ENCODE measurements at places on chromosomes 3 and 15.
A peak's percentile ranks its signal among the peaks of the same experiment; 100 is the strongest.

DNA sequence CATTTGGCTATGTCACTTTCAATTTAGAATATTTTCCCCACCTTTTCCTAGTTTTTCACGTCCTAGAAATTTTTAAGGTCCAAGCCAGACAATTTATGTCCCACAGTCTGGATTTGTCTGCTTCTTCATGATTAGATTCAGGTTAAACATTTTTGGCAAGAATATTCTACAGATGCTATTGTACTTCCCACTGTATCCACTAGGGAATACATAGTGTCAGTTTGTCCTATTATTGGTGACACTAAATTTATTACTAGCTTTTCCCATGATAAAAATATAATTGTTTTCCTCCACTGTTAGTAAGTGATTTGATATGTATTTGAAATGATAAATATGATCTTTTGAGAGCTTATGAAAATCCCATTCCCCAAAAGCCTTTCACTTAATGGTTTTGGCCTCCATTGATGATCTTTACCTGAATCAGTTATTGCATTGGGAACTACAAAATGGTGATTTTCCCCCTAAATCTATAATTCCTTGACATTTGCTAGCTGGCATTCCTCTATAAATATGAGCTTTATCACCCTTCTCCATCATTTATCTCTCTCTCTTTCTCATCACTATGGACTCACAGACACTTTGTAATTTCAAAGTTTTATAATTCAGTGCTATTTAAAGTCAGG is 8.3 kb downstream of the ARL14 start:
- H3K27me3 ChIP-seq = no peaks in the 10 kb centered on the region
- H3K4me3 ChIP-seq = no peak overlapping the region
- H3K27ac ChIP-seq = no peak overlapping the region
- no peaks in the 10 kb centered on the region for H3K36me3 ChIP-seq
- H3K4me1 ChIP-seq = no peaks in the 10 kb centered on the region
- DNase-seq = no peak

GRCh38 chr3:60114191-60114590 is 1064.4 kb upstream of the CFAP20DC start:
- no peaks in the 10 kb centered on the region for H3K27me3 ChIP-seq
- H3K4me1 ChIP-seq = no peaks in the 10 kb centered on the region
- H3K4me3 ChIP-seq = no peak overlapping the region
- H3K27ac ChIP-seq = no peak overlapping the region

DNA sequence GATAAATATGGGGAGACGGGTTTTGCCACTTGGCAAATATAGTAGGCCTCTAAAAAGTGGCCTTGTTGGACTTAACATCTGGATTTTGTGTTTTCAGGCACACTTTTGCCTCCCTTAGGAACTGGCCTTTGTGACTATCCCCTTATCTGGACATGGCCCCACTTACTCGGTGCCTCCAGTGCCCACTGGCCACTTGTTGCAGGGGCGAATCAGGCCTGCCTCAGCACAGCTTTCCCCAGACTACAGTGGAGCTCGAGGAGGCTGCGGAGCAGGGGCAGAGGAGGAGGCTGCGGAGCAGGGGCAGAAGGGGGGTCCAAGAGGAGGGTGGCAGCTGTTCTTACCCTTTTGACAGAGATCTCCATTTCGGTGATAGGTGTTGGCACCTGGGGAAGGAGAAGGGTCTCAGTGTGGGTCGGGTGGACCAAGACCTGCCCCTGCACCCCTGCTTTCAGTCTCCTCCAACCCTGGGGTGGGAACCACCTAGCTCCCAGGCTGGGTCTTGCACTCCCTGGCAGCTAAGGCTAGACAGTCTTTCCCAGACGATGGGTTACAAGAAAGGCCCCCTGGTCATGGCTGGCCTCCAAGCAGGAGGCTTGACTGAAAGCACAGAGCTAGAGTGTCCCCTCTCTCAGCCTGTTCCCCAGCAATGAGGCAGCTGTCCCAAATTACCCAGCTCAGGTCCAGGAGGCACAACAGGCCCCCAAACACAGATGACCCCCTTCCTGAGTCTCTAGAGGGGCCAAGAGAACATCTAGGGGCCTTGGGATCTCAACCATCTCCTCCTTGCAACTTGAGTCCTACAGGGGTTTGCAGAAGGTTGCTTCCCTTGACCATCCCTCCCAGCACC is 6.1 kb downstream of the SEMA3G start:
- H3K36me3 ChIP-seq = no peaks in the 10 kb centered on the region
- no peak overlapping the region for H3K27ac ChIP-seq
- H3K27me3 ChIP-seq = no peaks in the 10 kb centered on the region

DNA sequence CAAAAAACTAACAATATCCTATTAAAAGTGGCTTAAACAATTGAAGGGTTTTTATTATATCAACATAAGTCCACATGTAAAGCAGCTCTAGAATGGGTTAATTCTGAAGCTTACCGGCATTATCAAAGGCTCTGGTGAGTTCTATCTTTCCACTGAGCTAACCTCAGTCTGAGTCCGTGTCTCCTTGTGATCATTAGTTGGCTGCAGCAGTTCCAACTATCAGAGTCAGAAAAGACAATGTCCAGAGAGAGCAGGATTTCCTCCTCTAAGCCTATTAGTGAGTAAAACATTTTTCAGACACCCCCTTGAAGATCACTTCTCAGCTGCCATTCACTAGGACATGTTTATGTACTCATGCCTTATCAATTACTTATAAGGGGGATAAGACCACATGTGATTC is 49.9 kb downstream of the DHX36 start:
- H3K4me3 ChIP-seq = no peak overlapping the region
- no peak overlapping the region for H3K27ac ChIP-seq
- no peaks in the 10 kb centered on the region for H3K27me3 ChIP-seq
- no peak for DNase-seq
- no peaks in the 10 kb centered on the region for H3K4me1 ChIP-seq

DNA sequence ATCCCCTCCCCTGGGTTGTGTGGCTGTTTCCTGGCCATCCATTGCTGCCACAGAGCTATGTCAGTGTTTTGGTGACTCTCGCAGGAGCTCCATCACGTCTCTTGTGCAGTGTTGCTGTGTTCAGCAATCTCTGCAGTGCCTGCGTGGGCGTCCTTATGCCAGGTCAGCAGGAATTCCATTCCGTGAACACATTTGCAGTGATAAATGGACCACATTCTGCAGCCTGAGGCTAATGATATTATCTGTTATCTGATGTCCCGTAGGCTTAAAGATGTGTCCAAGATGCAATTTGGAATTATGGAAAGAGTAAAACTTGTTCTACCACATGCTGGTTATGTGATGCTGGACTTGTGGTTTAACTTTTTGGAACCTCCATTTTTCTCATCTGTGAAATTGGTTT is 25.5 kb upstream of the COL6A6 start:
- no peak overlapping the region for H3K4me3 ChIP-seq
- H3K27me3 ChIP-seq = no peaks in the 10 kb centered on the region
- no peak overlapping the region for H3K27ac ChIP-seq
- H3K4me1 ChIP-seq = no peaks in the 10 kb centered on the region
- DNase-seq = no peak

DNA sequence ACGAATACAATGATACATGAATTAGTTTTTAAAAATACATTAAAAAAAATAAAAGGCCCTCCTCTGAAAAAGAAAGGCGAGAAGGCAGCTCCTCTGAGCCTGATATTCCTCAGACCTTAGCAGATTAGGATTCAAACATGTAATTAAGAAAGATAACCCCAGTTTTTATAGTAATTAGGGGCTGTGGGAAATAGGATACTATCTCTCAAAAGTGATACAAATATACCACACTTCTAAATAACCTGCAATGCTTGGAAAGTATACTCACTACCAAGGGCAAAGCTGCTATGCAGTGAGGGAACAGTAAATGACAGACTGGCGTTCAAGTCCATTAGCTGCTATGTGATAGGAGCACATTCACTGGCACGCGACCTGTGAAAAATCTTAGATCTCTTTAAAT is 445.1 kb downstream of the FOXP1 start:
- H3K27me3 ChIP-seq = no peaks in the 10 kb centered on the region
- peaks cover 10% of the 10 kb centered on the region for H3K36me3 ChIP-seq
- H3K4me3 ChIP-seq = no peak overlapping the region
- peaks cover 28% of the 10 kb centered on the region for H3K4me1 ChIP-seq
- DNase-seq = no peak
- no peak overlapping the region for H3K27ac ChIP-seq

GRCh38 chr15:66149871-66150270 is 103.7 kb downstream of the MEGF11 start:
- no peak overlapping the region for H3K4me3 ChIP-seq
- no peak for DNase-seq
- H3K4me1 ChIP-seq = no peaks in the 10 kb centered on the region
- H3K27me3 ChIP-seq = peaks cover 6% of the 10 kb centered on the region
- no peak overlapping the region for H3K27ac ChIP-seq

DNA sequence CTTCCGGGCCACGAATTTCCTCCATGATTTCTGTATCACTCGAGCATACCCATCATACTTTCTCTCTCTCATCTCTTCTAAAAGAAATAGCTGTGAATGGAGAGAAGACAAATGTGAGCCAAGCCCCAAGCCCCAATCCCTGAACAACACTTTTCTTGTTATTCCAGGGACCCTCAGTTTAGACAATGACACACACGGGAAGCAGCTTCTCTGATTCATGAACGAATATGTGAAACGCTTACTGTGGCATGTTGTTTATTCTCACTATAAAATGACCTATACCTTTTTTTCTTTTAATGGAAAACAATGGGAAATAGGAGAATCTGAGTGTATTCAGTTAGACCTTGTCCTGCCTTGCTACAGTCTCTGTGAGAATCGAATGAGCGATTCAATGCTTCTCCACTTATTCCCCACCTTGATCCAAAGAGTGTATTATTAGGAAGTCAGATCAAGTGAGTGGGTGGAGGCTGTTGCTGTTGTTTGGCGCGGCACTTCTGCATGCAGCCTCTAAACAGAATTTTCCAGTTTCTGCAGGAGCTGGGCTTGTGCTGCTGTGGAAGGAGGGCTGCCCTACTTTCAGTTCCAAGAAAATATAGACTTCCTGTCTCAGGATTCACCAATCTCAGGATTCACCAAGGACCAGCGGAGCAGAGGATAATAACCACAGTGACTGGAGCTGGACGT is 32.4 kb upstream of the LDHAL6B start:
- H3K27me3 ChIP-seq = peaks cover 11% of the 10 kb centered on the region
- peaks cover 1% of the 10 kb centered on the region for H3K36me3 ChIP-seq
- no peak for DNase-seq

DNA sequence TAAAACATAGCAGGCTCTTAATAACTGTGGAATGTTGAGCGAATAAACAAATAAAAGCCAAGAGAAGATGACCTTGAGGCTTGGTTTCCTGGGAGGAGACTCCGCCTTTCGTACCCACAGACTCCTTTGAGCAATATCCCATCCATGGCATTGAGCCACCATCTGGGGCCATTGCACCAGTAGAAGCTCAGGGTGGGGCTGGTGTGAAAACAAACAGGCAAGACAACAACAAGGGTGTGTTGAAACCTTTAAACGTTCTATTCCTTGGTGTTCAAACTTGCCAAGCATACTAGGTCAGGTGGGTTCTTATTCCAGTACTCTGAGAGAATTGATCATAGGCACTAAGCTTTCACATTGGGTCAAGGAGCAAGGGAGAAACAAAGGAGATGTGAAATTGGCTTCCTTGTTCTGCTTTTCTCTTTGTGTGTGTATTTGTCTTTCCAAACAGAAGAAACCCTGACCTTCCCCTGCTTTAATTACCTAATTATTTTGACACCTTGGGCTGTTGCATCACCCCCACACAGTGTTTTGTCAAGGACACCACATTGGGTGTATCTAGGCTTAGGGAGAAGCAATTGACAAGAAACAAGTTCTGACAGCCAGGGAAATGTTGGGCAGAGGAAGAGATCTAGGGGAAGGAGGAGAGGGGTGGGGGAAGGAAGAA is 105.1 kb upstream of the BCL6 start:
- H3K27me3 ChIP-seq = no peaks in the 10 kb centered on the region
- DNase-seq = no peak
- H3K36me3 ChIP-seq = peaks cover 18% of the 10 kb centered on the region
- H3K27ac ChIP-seq = no peak overlapping the region
- H3K4me1 ChIP-seq = peaks cover 8% of the 10 kb centered on the region
- H3K4me3 ChIP-seq = no peak overlapping the region

- H3K4me1 ChIP-seq = peaks cover 42% of the 10 kb centered on the region
- DNase-seq = no peak
- no peaks in the 10 kb centered on the region for H3K27me3 ChIP-seq
- no peak overlapping the region for H3K27ac ChIP-seq
- H3K36me3 ChIP-seq = peaks cover 37% of the 10 kb centered on the region
These were observed 93.0 kb downstream of the AAGAB start for GRCh38 chr15:67161412-67161811.

DNA sequence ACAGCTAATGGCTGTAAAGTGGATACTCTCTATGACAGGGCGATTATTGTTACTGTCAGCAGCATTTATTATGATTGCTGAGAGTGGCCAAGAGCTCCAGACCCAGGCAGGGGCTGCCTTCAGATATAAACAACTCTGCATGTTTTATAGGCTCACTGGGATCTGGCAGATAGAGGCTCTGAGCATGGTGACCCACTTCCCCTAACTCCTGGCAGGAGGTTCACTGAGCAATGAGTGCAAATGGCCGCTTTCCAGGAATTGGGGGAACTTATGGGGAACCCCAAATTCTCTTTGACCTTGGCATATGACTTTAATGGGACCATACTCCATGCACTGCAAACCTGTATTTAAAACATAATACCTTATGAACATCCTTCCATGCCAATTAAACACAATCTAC is 59.0 kb downstream of the SCN5A start:
- DNase-seq = peak; percentile 0
- H3K27me3 ChIP-seq = peaks cover 17% of the 10 kb centered on the region
- no peaks in the 10 kb centered on the region for H3K4me1 ChIP-seq
- no peak overlapping the region for H3K4me3 ChIP-seq
- H3K27ac ChIP-seq = no peak overlapping the region

DNA sequence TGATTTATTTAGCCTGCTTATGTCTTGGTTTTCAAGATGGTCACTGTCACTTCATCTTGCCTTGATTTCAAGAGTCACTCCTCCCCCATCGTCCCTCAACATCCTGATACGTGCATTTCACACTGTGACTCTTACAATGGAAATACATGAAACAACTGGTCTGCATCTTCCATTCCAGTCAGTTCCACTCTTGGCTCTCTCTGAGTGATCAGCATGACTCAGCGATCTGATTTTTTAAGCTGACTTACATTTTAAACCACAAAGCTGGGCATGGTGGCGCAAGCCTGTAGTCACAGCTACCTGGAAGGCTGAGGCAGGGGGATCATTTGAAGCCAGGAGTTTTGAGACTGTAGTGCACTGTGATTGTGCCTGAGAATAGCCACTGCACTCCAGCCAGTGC is 271.2 kb upstream of the ROPN1 start:
- peaks cover 10% of the 10 kb centered on the region for H3K27me3 ChIP-seq
- no peaks in the 10 kb centered on the region for H3K4me1 ChIP-seq
- H3K27ac ChIP-seq = no peak overlapping the region
- DNase-seq = no peak

DNA sequence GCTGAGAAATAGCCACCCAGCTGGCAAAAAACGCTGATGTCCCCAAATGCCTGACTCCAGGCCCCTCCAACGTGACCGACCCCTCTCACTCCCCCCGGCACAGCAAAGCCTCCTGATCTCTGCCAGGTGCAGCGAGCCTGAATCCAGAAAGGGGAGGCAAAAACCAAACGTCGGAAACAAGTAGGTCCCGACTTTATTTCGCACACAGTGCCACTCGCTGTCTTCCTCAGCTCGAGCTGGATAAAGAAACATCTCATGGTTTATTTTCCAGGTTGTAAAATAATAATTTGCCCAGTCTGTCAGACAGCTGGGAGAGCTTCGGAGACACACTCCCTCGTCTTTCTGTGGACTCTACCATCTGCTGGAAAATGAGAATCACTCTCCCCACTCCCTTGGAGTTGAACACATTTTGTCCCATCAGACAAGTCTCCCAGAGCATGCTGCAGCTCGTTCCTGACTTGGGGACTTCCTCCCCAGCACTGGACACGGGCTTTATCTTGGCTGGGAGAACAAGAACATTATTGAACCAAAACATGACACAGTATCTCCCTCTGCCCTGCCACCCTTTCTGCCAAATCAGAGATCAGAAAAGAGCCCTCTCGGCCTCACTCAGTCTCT is 142.8 kb downstream of the NUP210 start:
- peaks cover 12% of the 10 kb centered on the region for H3K27me3 ChIP-seq
- H3K4me3 ChIP-seq = no peak overlapping the region
- DNase-seq = no peak
- peaks cover 4% of the 10 kb centered on the region for H3K4me1 ChIP-seq
